ENCODE measurements at places on chromosomes 7 and 10. TPM values are rescaled to one million over a fixed set of nuclear protein-coding genes. Genes with fewer than 3 reads are reported as not detected.

Gene GCK
- total RNA-seq: 2.9 TPM

Gene GJD4
- 0.21 TPM for total RNA-seq

GRCh38 chr10:128646956-128647355 lies 520.7 kb upstream of the MKI67 start:
- DNase-seq: no peak

GRCh38 chr10:102368077-102368476 lies 27.4 kb upstream of the NFKB2 start:
- DNase-seq: no peak

- DNase-seq: no peak
Measured at GRCh38 chr7:67913604-67914003, 917.0 kb downstream of the TYW1 start.

- peak; percentile 66 for DNase-seq
Measured at GRCh38 chr7:151045262-151045661, 3.1 kb upstream of the ASIC3 start.

Data from tongue (tissue), 3 donors.